Smooth muscle cell of trachea (primary cell): ENCODE measurements at places on chromosomes 5 and 9. TPM values are rescaled to one million over a fixed set of nuclear protein-coding genes. Genes with fewer than 3 reads are reported as not detected.

Gene WNT8A
- not detected in 2 replicates for total RNA-seq

Gene CNTFR
- 0.44 TPM in 1 of 2 replicates, not detected in the other for total RNA-seq

Gene RGS7BP
- not detected in 2 replicates for total RNA-seq

Gene ANKRD31
- total RNA-seq: under 0.01 and 0.29 TPM in 2 replicates

Gene GFI1B
- total RNA-seq: 0.17 TPM in 1 of 2 replicates, not detected in the other

Gene CBY3
- not detected in 2 replicates for total RNA-seq
